A549 treated with CORT108297 at 1 μM for 4 hours (cell line): ENCODE measurements at places on chromosomes 6 and 20. TPM values are rescaled to one million over a fixed set of nuclear protein-coding genes. Genes with fewer than 3 reads are reported as not detected.

DDR1 gene
- total RNA-seq: 41.3 to 63.5 TPM (median 55.9 TPM) in 5 replicates

ARMH2 gene
- not detected in 5 replicates for total RNA-seq

TMEM63B gene
- 12.7 to 18.0 TPM (median 16.7 TPM) in 5 replicates for total RNA-seq

PREX1 gene
- total RNA-seq: 9.8 to 13.8 TPM (median 11.5 TPM) in 5 replicates

C6orf58 gene
- 0.13 to 0.24 TPM (median 0.15 TPM) in 5 replicates for total RNA-seq

OVOL2 gene
- total RNA-seq: 0.07 to 0.42 TPM (median 0.18 TPM) in 5 replicates

TCF15 gene
- not detected in 5 replicates for total RNA-seq

PKIB gene
- total RNA-seq: 0.50 to 1.2 TPM (median 0.78 TPM) in 5 replicates

PROKR2 gene
- total RNA-seq: not detected in 5 replicates

ZBTB9 gene
- total RNA-seq: 10.5 to 11.9 TPM (median 11.8 TPM) in 5 replicates

DAAM2 gene
- not detected in 5 replicates for total RNA-seq

ADGRF5 gene
- not detected in 5 replicates for total RNA-seq

HSPA12B gene
- 0.35 to 0.62 TPM (median 0.50 TPM) in 5 replicates for total RNA-seq

ACTL10 gene
- total RNA-seq: 0.05 TPM in 1 of 5 replicates, not detected in the others

ZC2HC1B gene
- not detected in 5 replicates for total RNA-seq

ECHDC1 gene
- total RNA-seq: 36.2 to 68.5 TPM (median 36.6 TPM) in 5 replicates

PCSK2 gene
- not detected in 5 replicates for total RNA-seq

TXNDC5 gene
- total RNA-seq: 127 to 145 TPM (median 142 TPM) in 5 replicates

SOX18 gene
- 1.1 to 2.4 TPM (median 2.0 TPM) in 5 replicates for total RNA-seq

ALDH8A1 gene
- total RNA-seq: 0.11 to 0.16 TPM (median 0.15 TPM) in 5 replicates

FAM217A gene
- not detected in 5 replicates for total RNA-seq

HLA-DRB1 gene
- not detected in 5 replicates for total RNA-seq

GGTLC1 gene
- total RNA-seq: not detected in 5 replicates

PTCHD4 gene
- total RNA-seq: 0.05 to 0.08 TPM (median 0.06 TPM) in 3 of 5 replicates, not detected in the others
